Dermis blood vessel endothelial cell (primary cell): ENCODE measurements at places on chromosomes 3 and 15. TPM values are rescaled to one million over a fixed set of nuclear protein-coding genes. Genes with fewer than 3 reads are reported as not detected.

DNA sequence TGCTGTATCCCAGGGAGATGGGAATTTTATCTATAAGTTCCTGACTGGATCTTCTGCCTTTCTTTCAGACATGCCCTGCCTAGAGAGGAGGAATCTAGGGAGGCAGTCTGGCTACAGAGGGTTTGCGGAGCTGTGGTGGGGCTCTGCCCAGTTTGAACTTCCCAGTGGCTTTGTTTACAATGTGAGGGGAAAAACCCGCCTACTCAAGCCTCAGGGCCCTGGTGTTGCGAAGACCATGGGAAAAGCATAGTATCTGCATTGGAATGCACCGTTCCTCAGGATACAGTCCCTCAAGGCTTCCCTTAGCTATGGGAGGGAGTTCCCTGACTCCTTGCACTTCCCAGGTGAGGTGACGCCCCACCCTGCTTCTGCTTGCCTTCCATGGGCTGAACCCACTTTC lies 168.7 kb downstream of the TMEM108 start:
- DNase-seq: no peak

DNA sequence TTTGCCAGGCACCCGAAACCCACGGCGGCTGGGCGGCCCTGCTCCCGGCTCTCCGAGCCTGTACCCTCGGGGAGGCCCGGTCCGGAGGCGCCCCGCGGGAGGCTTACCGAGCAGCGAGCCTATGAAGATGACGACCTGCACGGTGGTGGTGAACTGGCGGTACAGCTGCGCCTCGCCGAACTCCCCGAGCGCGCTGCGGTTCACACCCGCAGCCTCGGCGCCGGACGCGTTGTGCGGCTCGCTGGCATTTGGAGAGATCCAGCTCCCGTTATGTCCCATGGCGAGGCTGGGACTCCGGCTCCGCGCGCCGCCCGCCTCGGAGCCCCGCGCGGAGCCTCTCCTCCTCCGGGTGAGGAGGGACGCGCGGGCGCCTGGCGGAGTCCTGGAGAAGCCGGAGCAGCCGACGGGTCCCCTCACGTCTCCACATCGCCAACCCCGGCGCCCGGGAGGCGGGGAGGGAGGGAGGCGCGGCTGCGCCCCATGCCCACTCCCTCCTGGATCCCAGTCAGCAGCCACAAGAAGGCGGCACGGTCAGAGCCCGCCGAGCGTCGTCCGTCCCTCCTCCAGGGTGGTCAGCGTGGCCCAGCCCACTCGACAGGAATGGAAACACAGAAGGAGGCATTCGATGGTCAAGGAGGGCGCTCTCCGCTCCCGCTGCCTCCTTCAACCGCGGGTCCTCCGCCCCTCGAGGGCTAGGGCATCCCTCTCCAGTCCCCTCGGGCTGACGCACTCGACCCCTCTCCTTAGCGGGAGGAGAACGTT lies at the start of gene GPR176:
Gene GPR176 (minus strand): TSS at position 519 of the 762 bp plus-strand sequence. CDS start 240 bp downstream, at position 279.
- DNase-seq: peak; percentile 84

DNA sequence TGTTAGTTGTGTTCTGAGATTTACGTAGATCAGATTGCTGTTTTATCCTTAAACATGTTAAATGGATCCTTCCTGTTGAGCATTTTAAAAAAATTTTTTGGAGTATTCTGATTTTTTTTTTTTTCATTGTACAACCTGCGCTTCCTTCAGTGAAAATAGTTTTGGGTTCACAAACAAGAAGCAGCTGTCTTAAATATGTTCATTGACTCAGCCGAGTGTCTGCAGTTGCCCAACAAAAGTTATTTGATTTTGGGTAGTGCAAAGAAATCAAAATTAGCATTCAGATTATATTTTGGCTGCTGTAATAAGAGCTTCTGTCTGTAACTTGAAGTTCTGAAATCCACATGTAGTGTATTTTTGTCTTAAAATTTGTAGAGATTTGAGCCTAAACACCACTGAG lies 148.2 kb downstream of the BBX start:
- no peak for DNase-seq

The DZIP3 gene
- total RNA-seq: 3.1 and 6.8 TPM in 2 replicates

The OSBPL10 gene
- total RNA-seq: 27.7 and 36.4 TPM in 2 replicates

DNA sequence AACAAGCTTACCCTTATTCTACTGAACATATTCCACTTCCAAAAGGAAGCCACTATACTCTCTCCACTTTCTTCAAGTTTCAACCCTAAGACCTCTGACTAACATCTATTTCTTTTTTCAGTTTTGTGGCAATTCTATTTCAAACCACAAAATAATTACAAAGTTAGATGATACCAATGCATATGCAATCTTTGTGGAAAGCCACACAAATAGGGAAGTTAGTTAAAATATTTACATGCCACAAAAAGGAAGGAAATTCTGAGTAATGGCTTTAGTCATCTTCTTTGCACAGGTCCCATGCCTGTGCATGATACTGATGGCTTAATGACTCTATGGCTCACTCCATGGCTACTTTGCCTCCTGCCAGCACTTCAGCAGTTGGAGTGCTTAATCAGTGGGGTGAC lies 57.0 kb upstream of the MCTP2 start:
- DNase-seq: no peak
